ENCODE measurements at places on chromosomes 7 and 10.

DNA sequence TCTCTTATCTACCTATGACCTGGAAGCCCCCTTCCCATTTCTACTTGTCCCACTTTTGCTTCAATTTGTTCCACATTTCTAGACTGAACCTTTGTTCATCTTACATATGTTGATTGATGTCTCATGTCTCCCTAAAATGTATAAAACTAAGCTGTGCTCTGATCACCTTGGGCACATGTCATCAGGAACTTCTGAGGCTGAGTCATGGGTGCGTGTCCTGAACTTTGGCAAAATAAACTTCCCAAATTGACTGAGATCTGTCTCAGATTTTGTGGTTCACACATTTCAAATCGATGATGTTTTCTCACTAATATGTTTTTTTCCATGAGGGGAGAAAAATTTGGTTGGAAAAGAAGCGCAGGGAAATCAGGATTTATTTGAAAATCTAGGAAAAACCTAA, 406.2 kb upstream of the LRRTM3 start:
- DNase-seq: no peak

- DNase-seq: no peak
Observed at GRCh38 chr10:18059826-18060559, 80.2 kb upstream of the CACNB2 start.

DNA sequence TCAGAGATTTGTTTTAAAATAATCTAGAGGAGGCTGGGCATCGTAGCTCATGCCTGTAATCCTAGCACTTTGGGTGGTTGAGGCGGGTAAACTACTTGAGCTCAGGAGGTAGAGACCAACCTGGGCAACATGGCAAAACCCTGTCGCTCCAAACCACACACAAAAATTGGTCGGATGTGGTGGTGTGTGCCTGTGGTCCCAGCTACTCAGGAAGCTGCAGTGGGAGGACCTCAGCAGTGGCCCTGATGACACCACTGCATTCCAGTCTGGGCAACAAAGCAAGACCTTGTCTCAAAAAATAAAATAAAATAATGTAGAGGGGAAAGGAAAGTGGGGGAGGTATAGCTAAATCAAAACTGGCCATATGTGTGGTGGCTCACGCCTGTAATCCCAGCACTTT, 13.9 kb upstream of the PPP3CB start:
- no peak for DNase-seq

DNA sequence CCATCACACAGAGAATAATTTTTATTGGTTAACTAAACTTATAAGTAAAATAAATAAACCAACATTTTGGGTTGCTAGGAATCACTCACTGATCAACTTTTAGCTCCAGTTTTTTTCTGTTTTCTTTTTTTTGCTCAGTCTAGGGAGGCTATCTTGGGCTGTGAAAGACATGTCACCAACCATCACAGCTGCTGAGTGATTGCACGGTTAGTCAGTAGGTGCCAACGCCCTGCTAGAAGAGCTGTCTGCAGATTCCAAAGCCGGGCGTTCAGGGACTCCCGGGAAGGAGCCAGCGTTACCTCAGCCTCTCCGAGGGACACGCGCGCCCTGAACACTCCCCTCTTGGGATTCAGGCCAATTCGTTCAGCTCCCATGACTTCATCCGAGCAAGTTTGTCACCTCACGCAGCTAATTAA, 604 bp upstream of the STAM start:
- no peak for DNase-seq

DNA sequence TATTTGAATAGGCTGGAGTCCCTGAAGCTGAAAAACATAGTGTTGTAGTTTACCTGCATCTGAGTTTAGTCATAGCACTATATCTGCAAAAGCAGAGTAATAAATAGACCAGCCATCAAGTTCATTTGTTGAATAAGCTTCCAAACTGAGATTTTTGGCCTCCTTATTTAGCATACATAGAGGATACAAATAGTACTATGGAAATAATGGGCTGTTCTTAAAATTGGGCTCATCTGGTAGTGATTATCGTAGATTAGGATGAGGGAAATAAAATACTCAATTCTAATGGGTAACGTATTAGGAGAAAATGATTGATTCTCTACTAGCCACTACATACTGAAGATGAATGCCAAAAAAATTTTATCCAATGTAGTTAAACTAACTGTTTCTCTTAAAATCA, 41.4 kb upstream of the TMEM196 start:
- no peak for DNase-seq

DNA sequence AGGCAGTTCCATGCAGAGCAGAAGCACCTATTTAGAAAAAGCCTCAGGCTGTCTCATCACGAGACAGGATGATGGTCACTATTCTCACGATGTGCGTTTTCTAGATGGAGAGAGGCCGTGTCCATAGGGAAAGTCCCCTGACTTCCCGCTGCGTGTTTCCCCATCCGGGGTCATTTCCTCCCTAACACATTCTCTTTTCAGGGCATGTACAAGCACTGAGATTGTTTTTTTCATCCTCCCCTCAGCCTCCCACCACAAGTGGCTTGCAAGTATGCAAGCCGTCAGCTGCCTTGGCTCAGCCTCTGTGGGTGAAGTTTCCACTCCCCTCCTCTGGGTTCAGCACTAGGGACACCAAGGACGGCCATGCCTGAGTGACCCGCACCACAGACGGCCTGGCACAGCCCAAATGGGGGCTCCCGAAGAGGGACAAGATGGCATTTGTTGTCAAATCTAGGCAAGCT, 2.7 kb upstream of the CALML5 start:
- DNase-seq: no peak

- no peak for DNase-seq
Observed at GRCh38 chr10:78645169-78645686, 423.5 kb upstream of the ZMIZ1 start.

- no peak for DNase-seq
Observed at GRCh38 chr7:3011211-3011852, 32.3 kb downstream of the CARD11 start.

DNA sequence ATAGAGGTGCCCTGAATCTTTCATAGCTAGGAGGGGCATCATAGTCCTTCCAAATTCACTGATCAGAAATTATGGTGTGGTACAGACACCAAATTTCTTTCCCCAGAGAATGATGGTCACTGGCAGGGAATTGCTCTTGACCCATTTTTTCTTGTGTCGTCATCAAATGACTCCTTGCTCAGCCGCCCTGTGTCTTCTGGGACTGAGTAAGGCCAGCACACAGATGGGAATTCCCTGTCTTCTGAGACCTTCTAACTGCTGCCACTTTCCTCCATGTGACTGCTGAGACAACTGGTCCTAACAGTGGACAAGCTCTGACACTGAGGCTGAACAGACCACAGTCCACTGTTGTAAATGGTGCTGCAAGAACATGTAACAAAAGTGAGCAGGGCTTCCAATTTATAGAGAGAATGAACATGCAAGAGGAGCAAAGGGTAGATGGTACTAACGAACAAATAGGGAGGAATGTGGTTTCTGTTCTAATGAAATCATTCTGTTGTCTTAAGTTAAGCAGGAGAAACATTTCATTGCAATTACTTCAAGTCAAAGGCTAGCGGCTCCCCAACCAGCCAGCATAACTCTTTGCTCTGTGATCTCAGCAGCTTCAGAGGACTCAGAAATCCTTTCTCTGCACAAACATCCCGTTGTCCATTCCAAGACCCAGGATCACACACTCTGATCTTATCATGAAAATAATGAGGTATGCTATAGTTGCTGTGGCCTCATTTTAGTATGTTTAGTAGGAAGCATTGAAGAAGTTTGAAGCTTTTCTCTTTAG, 235.9 kb upstream of the PRSS1 start:
- DNase-seq: no peak

DNA sequence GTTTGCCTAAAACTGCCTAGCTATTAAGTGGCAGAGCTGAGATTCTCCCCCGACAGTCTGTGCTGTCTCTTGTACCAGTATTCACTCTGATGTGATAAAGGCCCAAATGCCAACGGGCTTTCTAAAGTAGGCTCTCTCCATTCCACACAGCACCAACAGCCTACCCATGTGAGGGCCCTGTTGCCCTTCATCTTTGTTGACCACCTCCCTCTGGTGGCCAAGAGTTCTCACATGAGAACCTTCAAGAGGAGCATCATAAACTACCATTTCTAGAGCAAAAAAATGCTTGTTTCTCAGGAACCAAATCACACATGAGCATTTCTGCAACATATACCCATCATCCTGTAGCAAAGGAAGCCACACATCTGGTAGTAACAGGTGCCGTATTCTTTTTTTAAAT, 185.8 kb downstream of the GRM8 start:
- no peak for DNase-seq

DNA sequence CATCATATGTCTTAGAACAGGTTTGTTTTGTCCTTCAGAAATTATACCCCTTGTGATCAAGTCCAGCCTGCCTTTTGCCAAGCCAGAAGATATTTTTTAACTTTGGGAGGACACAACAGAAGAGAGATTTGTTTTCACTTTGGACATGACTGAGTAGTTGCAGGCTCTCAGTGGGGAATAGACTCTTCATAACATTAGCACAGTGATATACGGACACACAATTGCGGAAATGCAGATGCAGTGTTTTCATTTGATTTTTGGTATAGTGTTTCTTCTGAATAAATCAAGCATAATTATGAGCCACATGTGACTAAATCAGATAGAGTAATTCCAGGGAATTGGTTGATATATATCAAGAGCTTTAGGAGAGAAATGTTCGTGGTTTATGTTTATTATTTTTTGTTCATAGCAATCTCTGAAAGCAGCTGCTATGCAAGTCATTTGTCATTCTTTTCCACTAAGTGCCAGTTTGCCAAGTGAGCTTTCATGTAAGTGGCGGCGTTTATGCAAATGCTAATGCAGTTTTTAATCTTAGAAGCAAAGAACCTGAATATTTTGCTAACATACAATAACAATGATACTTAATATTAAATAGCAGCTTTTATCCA, 69.6 kb upstream of the HDAC9 start:
- DNase-seq: no peak

- no peak for DNase-seq
Observed at GRCh38 chr7:110841840-110842545, 248.9 kb upstream of the LRRN3 start.

GRCh38 chr10:5518143-5518542, 6.6 kb upstream of the CALML3 start:
- DNase-seq: no peak

- no peak for DNase-seq
Observed at GRCh38 chr7:139112741-139113250, 3.3 kb upstream of the ZC3HAV1 start.

DNA sequence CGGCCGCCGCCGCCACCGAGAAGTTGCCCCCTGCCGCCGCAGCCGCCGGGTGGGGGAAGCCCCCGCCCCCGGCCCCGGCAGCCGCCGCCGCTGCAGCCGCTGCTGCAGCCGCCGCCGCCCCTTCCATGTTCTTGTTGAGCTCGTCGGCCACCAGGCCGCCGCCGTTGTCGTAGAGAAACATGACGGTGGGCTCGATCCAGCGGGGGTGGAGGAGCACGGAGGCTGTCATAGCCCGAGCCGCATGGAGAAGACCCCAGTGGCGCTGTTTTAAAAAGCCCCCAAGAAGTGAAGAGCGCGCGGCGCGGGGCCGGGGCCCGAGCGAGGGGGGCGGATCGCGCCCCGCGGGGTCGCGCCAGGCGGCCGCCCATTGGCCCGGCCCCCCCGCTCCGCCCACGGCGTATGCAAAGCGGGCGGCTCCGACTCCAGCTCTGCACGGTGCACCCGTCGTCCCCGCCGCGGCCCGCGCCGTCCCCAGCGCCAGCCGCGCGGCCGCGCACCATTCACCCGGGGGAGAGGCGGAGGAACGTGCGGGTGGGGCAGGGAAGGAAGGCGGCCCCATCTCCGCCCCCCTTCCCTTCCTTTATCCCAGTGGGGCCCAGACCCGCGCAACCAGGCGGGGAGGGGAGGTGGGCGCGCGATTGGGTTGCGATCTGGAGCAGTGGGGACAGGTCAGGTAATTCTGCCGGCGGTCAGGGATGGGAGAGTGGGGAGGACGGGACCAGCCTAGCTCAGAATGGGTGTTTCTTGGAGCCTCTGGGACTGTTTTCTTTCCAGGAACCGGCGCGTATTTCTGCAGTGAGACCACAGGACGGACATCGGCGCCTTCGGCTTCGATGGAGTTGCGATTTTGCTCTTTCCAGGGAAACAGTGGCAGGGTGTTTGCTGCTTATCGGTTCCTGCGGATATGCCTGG, at the start of gene HOXA13:
HOXA13 (minus strand) TSS at position 243 of the 912 bp plus-strand sequence; CDS start at position 229, 14 bp downstream.
- DNase-seq: no peak

DNA sequence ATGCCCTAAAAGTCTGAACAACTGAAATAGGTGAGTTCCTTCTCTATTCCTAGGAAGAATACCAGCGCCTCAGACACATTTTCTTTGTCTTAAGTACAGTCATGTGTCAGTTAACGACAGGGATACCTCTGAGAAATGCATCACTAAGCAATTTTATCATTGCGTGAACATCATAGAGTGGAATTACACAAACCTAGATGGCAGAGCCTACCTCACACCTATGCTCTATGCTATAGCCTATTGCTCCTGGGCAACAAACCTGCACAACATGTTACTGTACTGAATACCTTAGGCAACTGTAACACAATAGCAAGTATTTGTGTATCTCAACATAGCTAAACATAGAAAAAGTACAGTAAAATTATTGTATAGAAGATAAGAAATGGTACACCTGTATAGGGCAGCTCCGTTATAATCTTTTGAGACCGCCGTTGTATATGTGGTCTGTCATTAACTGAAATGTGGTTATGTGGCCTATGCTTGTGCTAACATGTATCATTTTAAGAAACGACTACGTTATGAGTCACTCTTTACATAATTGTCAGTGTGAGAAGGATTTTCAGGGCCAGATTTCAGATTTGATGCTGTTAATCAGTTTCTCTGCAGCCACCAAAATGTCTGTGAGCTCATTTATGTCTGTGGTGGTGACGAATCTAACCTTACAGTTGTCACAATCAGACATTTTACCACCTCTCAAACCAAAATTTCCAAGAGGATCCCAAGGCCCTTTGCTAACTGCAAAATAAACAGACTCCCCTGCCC, 66.1 kb upstream of the STK17A start:
- no peak for DNase-seq

- DNase-seq: no peak
Observed at GRCh38 chr10:113219446-113219845, 269.4 kb downstream of the TCF7L2 start.

- no peak for DNase-seq
Observed at GRCh38 chr10:99834410-99834809, 52.0 kb downstream of the ABCC2 start.

GRCh38 chr7:7820939-7821338, 102.5 kb upstream of the RPA3 start:
- no peak for DNase-seq

GRCh38 chr10:91694170-91694794, 61.4 kb upstream of the PPP1R3C start:
- no peak for DNase-seq

- DNase-seq: no peak
Observed at GRCh38 chr10:107004362-107004761, 160.1 kb downstream of the SORCS1 start.

- no peak for DNase-seq
Observed at GRCh38 chr10:125226005-125226404, 65.6 kb upstream of the CTBP2 start.

DNA sequence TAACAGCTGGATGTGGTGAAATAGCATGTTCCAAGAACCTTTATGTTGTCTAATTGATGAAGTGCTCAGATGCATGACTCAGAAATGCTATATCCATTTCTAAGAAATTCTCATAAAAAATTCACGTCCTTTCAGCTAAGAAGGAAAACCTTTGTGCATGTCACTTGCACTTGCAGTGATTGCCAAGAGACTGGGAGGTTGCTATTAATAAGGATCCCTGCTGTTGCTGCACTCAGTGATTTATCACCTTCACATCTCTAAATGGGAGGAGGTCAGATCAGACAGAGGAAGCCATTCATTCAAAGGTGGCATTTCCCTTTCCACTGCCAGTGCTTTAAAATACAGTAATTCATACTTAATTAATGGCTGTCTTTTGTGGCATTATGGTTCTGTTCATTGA, 89.5 kb downstream of the THSD7A start:
- DNase-seq: no peak

Measured in T follicular helper cell (primary cell).